ENCODE measurements at places on chromosomes 5 and 9.

DNA sequence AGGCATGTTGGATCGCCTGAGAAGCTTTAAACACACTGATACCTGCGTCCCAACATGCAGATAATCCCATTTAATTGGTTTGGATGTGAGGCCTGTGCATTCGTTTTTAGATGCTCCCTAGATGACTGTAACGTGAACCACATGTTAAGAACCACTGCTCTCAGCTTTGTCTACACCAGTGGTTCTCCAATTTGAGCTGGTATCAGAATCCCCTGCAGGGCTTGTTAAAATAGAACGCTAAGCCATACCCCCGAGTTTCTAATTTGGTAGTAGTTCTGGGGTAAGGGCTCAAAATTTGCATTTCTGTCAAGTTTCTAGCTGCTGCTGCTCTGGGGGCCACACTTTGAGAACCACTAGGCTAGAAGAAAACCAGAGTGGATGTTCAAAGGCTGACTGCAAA, 74.7 kb downstream of the S1PR3 start:
- no peak for DNase-seq

DNA sequence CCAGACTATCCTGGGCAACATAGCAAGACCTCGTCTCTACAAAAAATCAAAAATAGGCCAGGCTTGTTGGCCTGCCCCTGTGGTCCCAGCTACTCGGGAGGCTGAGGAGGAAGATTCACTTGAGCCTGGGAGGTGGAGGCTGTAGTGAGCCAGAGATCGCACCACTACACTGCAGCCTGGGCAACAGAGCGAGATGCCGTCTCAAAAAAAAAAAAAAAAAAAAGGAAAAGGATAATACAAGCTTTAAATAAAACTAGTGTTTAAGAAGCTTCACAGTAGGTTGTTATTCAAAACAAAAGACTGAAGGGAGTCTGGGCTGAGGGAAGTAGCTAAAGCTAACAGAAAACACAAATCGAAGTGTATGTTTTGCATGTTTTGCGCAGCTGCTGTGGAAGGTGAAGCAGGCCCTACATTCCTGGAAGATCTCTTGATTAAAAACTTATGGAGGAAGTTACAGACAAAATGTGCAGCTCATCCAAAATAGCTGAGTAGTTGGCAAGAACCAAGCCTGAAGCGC, 581 bp upstream of the C9orf40 start:
- DNase-seq, result no peak

DNA sequence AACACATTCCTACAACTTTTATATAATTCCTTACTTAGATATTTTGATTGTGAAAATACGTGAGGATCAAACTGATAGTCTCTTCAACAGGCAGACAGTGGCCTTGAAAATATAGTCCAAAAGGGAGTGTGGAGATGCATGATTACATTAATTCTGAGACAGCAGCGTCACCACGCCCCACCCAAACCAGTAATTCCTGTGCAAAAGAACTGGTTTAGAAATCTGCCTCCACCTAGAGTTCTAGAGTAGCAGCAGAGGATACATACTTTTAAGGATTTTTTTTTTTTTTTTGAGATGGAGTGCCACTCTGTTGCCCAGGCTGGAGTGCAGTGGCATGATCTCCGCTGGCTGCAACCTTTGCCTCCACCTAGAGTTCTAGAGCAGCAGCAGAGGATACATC, 1.6 kb upstream of the TUT7 start:
- DNase-seq, result no peak

DNA sequence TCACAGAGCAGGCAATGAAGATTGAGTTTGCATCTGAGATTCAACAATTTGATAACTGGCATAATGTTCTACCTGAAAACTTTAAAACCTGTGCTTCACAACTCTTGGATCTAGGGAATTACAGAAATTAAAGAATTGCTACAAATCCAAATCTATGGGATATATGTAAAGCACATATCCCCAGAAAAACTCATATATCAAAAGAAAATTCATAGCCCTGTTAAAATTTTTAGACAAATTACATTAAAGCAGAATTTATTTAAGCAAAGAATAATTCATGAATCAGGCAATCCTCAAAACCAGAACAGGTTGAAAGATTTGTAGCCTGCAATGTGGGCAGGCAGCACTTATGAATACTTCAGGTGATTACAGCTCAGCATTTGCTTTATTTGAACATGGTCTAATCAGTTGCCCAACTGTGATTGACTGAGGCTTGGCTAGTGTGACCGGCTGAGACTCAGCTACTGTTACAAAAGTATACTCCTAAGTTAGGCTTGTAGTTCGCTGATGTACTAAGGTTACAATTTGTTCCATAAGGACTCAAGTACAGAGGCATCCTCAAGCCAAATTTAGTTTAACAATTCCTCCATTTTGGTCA, 10.3 kb upstream of the UBTD2 start:
- no peak for DNase-seq

GRCh38 chr5:57911438-57911837, 428.8 kb upstream of the ACTBL2 start:
- DNase-seq, result no peak

- no peak for DNase-seq
Measured at GRCh38 chr5:32384621-32385020, 59.9 kb downstream of the ZFR start.

GRCh38 chr9:10525972-10526371, 86.8 kb downstream of the PTPRD start:
- DNase-seq, result no peak

GRCh38 chr5:158898185-158899177, 201.2 kb downstream of the EBF1 start:
- no peak for DNase-seq

- no peak for DNase-seq
Measured at GRCh38 chr5:74673011-74673790, 11.8 kb upstream of the HEXB start.

GRCh38 chr9:76369583-76369982, 24.6 kb downstream of the RFK start:
- no peak for DNase-seq

GRCh38 chr9:21412107-21412506, 3.2 kb downstream of the IFNA8 start:
- no peak for DNase-seq

GRCh38 chr5:138212828-138213160, 329 bp downstream of the CDC23 start:
- no peak for DNase-seq

- DNase-seq, result no peak
Measured at GRCh38 chr5:112549605-112550166, 130.6 kb upstream of the EPB41L4A start.

DNA sequence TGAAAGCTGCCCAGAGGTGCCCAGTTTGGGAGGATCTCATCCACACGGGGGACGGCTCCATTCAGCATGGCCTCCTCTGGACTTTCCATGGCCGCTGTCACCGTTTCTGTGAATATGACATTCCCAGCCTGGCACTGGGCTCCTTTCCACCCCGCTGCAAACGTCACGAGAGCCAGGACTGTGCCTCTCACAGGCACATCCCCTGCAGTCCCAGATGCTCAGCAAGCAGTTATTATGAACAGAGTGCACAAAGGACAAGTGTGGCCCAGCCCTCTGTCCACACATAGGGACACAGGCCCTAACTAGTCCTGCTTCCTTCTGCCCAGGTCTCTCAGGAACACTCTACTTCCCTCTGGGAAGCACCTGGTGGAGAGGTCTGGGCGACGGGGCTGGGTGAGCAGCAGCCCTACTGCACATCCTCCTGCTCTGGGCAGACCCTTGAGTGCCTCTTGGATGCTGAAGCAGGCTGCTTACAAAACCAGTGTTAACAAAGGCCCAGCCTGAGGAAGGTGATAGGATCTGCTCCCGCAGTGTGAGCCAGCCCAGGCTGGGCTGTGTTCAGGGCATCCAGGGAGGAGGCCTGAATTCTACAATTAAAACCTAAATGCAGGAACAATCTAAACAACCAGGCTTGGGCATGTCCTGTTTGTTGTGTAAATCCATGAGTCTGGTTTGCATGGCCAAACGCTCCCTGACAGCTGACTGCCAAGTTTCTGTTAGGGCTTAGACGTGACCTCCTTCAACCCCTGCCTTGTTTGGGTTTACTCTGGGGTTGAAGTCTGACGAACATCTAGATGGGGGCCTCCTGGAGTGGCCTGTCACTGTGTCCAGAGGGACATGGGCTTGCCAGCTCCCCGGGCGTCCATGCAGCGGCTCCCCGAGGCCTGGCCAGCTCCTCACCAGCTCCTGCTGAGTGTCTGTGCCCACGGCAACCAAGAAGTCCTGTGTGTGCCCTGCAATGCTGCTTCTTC, 269.8 kb downstream of the GADD45G start:
- DNase-seq, result no peak

- DNase-seq, result no peak
Measured at GRCh38 chr9:9337129-9337528, 1275.7 kb downstream of the PTPRD start.

DNA sequence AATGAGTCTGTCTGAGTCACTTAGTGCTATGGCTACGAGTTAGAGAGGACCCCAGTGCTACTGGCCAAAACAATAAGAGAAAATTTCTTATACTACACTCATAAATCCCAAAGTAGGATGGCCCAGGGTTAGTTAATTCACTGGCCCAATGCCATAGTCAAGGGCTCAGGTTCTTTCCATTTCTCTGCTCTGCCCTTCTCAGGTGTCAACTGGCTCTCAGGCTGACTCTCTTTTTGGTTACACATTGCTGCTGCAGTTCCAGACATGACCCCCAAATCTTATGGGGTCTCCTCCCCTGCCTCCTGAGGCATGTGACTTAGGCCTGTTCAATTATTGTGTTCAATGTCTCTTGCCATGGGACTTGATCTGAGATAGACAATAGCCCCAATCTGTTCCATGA, 70.4 kb downstream of the ARHGEF37 start:
- DNase-seq, result no peak

GRCh38 chr5:62168506-62169281, 137.3 kb upstream of the KIF2A start:
- no peak for DNase-seq

GRCh38 chr9:975740-976257, 656 bp upstream of the DMRT3 start:
- no peak for DNase-seq

- no peak for DNase-seq
Measured at GRCh38 chr9:34454571-34455065, 3.8 kb downstream of the FAM219A start.

DNA sequence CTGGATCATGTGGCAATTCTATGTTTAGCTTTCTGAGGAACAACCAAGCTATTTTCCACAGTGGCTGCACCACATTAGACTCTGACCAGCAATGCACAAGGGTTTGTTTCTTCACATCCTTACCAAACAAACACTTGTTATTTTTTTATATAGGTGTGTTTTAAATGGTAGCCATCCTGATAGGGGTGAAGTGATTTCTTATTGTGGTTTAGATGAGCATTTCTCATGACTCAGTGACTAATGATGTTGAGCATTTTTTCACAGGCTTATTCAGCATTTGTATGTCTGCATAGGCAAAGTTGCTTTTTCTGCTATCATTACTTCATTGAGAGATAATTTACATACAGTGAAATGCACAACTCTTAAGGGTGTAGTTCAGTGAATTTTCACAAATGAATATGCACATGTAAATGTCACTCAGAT, 36.0 kb downstream of the ANKRD33B start:
- no peak for DNase-seq

DNA sequence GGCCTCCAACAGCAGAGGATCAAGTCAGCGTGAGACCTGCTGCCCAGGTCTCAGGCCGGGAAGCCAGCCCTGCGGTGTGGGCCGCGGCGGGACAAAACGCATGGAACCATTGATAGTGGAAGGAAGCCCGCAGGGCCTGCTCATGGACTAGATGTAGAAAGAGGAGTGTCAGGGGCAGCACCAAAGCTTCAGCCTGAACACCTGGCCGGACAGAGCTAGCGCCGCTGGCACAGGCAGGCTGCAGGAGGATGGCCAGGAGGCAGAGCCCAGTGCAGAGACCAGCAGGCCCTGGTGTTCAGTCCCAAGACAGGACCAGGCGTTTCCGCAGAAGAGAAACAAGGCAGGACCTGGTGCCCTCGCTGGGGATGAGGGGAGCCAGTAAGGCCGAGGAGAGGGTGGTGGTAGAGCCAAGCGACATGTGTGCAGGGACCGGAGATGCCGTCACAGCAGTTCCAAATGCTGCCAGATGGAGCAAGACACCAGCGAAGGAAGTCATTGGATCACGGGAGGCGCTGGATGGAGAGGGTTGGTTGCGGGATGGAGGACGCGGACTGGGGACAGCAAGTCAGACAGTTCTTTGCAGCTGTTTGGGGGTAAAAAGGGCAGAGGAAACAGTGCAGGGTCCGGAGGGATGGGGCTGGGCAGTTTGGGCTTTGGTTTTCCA, 42.1 kb upstream of the OLFM1 start:
- DNase-seq, result no peak

GRCh38 chr9:34541540-34541939, 18.8 kb upstream of the ENHO start:
- DNase-seq, result no peak

DNA sequence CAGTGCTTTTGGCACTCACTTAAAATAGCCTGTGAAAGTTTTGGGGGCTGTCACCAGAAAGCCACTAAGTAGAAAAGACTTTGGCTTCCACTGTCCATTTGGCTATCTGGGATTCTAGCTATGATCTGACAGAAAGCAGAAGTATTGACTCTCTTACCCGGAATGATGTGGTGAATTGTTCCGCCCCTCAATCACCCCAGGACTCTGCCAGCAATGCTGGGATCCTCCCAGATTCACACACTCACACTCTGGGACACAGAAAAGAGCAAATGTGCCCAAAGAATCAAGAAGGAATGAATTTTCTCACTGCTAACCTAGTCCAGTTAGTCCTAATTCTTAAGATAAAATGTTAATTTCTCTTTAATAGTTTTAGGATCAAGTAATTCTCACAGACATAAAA, 576.9 kb downstream of the BNC2 start:
- DNase-seq, result no peak

- no peak for DNase-seq
Measured at GRCh38 chr5:178123966-178124925, 6.6 kb upstream of the RMND5B start.

DNA sequence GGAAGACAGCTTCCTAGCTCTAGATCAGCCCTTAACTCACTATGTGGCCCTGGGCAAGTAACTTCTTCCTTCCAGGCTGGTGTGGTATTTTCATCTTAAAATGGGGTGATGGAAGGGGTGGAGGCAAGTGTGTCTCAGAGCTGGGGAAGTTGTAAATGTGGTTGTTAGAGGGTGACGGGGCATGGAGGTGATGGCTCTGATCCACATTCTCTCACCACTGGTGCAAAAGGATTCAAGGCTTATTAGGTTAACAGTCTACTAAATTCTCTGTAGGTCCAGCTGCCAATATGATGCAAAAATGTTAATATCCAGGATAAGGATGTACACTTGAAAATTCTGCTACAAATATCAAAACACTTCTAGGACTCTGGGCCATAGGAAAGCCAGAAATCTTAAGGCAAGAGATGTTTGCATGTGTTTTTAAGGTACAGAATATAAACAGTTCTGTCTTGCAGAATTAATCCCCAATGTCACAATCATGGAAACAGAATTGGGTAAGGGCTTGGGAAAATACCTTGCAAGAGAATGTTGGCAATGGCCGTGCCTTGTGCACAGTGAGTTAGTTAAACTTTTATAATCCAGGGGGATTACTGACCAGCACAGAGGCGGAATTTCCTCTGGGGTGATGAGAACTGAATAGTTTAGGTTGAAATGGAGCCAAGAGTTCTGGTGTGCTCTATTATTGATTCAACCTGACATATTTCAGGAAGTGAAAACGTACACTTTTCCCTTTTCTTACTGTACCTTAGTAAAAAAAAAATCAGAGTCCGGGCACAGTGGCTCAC, 19.8 kb downstream of the TNFSF15 start:
- no peak for DNase-seq

All from stimulated activated CD8-positive, alpha-beta memory T cell treated with anti-CD3 and anti-CD28 coated beads, Interleukin-4, amount 100 ng/mL, for 1 hour (primary cell).